ENCODE measurements at places on chromosomes 16 and 17.

GRCh38 chr17:45135978-45136791 lies 698 bp downstream of the ACBD4 start:
- DNase-seq: no peak

DNA sequence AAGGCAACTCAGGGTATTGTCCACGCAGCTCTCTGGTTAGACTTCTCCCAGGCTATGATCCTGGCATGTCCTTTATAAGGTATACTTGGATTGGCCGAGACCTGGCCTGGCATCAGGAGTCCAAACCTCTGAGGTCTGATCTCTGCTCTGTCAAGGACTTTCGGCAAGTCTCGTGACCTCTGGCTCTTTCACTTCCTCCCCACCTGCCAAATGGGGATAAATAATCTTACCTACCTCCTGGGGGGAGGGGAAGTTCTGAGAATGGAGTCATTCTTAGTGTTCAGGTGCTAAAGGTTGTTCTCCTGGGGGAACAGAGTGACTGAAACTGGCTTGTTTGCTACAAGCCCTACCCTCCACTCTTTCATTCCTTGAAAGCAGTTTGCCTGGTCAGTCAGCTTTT lies 7.6 kb downstream of the ATXN1L start:
- DNase-seq: no peak

GRCh38 chr17:4499431-4500190 lies 930 bp downstream of the SPNS2 start:
- no peak for DNase-seq

GRCh38 chr16:89283449-89283848 lies 65.9 kb downstream of the ZNF778 start:
- no peak for DNase-seq

DNA sequence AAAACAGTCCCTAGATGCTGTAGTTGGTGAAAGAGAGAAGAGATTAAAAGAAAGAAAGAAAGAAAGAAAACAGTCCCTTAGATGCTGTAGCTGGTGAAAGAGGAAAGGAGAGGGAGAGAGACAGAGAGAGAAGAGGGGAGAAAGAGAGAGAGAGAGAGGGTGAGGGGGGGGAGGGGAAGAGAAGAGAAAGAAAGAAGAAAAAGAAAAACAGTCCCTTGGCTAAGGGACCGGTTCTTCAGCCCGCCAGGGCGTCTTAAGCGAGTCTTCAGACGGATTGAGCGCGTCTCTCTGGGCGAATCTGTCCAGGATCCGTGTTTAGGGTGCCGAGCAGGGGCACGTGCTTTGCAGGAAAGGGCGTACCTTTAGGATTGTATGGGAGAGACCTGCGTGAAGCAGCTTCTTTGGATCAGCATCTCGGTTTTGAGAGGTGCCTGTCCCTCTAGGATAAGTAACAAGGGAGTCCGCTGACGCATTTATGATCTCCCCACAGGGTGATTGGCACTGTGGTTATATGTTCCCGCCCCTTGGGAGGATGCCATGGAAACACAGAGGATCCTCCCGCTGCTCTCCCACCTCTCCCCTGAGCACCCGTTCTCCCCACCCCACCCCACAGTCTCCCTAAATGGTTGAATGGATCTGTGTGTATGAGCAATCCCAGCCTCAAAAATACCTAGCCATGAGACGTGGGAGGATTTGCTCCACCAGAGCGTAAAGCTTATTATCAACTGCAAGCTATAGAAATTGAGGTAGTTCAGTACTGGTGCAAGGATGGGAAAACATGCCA lies 16.7 kb downstream of the GNGT2 start:
- DNase-seq: no peak

DNA sequence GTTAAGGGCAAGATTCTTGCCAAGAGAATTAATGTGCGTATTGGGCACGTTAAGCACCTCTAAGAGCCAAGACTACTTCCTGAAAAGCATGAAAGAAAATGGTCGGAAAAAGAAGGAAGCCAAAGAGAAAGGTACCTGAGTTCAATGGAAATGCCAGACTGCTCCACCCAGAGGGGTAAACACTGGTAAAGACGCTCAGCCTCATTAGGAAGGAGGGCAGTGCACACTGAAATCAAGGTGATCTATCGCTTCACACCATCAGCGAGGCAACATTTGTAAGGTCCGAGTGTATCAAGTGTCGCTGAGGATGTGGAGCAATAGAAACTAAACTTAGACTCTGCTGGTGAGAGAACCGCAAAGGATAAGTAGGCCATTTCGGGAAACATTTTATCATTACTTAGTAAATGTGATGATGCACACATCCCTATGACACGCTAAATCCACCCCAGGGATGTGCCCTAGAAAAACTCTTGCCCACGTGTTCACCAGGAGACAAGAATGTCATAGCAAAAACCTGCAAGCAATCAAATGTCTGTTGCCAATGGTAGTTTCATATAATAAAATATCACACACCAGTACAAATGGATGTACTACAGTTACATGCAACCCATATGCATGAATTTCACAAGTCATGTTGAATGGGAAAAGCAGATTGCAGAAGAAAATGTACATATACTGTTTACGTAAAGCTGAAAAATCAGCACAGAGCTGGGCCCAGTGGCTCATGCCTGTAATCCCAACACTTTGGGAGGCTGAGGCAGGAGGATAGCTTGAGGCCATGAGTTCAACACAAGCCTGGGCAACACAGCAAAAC lies 23.6 kb downstream of the CNTROB start:
- DNase-seq: no peak

GRCh38 chr16:75552951-75553350 lies 3.1 kb downstream of the TMEM231 start:
- DNase-seq: no peak

DNA sequence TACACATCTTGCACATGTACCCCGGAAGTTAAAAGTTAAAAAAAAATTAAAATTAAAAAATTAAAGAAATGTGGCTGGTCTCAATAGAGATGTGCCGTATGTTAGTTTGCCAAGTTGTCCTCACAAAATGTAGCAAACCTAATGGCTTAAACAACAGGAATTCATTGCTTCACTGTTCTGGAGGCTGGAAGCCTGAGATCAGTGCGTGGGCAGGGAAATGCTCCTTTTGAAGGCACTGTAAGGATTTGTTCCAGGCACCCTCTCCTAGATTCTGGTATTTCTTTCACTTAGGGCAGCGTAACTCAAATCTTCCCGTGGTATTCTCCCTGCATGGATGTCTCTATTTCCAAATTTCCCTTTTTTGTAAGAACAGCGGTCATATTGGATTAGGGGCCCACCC lies 32.7 kb upstream of the MON1B start:
- no peak for DNase-seq

DNA sequence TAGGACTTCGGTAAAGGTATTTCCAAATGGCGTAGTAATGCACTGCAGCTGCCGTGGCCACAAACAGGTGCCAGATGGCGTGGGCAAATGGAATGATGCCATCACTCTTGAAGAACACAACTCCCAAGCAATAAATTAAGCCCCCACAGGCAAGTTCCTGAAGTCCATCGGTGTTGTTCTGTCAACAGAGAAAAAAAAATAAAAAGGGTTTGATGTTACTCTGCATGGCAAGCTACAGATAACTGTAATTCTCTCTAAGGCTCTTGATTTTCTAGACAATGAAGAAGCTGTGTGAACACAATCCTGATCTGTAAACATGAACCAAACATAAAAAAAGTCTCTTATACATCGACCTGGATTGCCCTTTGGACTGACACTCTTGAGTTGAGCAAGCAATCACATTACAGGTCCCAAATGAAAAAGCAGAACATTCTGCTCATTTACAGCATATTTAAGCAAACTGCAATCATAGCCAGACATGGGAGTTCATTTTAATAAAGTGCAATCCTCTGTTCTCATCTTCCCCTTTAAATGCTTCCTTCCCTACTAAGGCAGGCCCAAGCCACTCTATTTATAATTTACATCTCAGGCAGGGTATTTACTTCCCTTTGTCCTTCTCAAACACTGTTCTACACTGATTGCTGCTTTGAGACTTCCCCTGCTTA lies 27.1 kb downstream of the MMD start:
- DNase-seq: no peak

DNA sequence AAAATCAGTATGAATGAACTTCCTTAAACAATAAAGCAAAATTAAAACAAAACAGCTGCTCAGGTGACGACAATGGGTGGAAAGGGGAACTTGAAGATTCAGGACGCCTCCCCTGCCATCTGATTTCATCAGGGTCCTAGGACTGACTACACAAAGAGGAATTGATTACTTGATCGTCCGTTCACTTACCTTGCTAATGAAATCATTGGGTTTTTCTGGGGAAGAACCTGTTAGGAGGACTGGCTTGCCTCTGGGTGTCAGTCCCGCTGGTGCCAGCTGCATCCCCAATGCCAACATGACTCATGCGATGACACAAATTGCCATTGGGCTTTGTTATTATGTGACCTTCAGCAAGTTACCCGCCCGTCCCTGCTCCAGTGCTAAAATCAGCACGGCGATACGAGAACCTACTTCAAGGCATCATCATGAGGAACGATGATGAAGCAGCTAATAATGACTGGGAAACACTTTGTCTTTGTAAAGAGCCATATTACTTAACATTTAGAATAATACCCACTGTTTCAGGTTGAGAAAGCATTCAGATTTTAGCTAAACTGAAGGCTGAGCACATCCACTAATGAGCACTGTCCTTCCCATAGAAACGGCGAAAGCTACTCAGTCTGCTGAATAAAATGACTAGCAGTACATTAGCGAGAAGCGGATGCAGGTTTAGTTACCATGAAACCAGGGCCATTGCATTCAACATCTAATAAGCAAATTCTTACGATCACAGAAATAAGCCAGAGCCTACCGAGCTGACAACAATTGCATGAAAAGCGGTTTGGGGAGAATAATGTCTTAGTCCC lies 139.4 kb downstream of the ZFHX3 start:
- no peak for DNase-seq

- no peak for DNase-seq
Measured at GRCh38 chr16:89993377-89993776, 25.9 kb downstream of the DBNDD1 start.

Measured in stimulated activated CD8-positive, alpha-beta memory T cell treated with anti-CD3 and anti-CD28 coated beads, Interleukin-2, amount 100 ng/mL, for 1 hour (primary cell).